ENCODE measurements at places on chromosomes 3 and 15.

DNA sequence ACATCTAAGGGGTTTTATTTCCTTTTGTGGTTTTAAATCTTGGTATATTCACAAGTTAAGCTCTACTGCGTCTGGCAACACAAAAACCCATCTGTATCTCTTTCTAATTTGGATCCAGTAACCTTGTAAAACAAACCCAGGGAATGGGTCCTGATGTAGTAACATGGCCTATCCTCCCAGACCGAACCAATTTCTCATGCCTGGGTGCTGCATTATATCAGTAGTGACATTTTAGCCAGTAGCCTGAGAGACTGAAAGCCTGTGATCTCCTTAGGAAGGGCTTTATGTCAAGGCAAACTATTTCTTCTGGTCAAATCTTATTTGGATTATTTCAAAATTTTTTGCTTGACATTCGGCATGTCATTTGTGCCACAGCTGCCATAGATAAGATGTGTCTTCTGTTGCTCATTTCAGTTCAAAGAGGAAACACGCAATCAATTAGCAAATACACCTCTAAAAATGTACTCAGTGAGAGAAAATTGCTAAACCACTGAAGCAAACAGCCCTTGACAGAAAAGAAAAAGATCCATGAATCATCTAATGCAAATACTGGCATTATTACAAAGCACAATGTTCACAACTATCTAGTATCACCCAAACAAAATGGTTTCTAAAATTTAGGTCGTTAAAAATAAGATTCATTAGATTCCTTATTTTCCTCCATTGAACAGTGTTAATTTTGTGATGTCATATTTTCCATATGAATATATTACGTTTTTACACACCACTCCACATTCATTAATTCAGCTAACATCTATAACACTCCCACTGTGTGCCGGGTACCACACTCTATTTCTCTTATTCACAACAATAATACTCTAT is 4.0 kb downstream of the NPTN start:
- no peak for DNase-seq

DNA sequence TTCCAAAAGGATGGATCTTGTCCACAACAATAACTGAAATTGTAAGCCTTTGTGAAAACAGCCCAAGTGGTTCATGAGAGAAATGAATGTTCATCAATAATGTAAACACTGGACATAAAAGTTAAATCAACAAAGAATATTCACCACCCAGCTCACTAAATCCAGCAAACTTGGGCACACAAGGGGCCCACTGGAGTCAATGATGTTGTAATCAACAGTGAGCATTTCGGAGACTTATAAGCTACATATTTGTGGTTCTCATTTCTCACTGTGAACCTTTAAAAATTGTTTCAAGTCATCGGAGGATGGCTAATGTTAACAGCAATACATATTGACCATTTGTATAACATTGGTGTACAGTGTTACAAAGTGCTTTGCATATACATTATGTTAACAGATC is 63.1 kb downstream of the VGLL4 start:
- no peak for DNase-seq

GRCh38 chr3:133761605-133762484 is 15.7 kb downstream of the TF start:
- DNase-seq: no peak

DNA sequence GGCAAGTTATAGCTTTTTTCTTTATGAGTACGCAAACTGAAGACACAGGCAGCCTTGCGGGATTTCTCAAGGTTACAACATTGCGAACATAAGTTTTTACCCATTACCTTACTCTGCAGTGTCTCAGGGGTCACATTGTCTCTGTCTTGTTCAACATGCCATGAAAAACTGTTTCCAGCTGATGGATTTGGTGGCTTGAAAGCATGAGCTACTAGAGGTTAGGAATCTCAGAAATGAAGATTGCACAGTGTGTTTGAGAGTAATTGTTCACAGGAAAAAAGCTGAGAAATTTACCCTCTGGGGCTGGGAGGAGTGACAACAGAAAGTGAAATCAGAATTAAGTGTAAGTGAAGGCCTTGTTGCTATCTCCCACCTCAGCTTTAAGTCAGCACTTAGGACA is 568.6 kb downstream of the TAFA4 start:
- DNase-seq: no peak
